ENCODE measurements at places on chromosomes 11 and 22. TPM values are rescaled to one million over a fixed set of nuclear protein-coding genes. Genes with fewer than 3 reads are reported as not detected.

GRCh38 chr11:125123947-125124617 lies 12.7 kb upstream of the TMEM218 start:
- DNase-seq, result no peak

DNA sequence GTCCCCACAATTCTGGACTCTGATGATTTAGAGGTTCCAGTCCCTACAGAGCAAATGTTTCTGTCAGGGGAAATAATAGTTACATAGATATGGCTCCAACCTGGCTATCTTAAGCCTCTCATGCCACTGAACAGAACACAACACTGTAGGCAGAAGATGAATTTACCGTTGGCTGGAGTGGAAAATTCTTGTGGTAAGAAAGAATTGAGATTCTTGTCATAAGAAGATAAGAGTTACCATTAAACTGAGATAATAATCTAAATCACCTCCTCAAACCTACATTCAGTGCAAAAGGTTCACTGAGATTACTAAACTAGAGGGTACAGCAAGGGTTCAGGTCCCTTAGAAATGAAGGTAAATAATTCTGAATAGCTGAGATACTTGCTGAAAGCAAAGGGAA lies 10.1 kb upstream of the NAALAD2 start:
- no peak for DNase-seq

DNA sequence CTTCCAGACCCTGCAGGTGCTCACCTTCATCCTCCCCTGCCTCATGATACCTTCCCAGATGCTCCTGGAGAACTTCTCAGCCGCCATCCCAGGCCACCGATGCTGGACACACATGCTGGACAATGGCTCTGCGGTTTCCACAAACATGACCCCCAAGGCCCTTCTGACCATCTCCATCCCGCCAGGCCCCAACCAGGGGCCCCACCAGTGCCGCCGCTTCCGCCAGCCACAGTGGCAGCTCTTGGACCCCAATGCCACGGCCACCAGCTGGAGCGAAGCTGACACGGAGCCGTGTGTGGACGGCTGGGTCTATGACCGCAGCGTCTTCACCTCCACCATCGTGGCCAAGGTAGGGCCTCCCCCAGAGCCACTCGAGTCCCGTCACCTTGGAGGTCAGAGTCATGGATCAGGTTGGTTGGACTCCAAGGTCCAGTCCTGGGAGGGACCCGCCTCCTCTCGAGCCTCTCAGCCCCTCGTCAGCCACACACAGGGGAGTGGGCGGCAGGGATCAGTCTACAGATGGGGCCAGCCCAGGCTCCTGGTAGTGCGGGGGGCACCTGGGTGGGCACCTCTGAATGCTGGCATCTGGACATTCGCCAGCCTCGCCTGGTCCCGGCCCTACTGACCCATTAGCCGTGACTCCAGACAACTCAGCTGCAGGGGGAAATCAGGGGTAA lies 34.8 kb upstream of the SLC22A12 start:
- DNase-seq, result no peak

DNA sequence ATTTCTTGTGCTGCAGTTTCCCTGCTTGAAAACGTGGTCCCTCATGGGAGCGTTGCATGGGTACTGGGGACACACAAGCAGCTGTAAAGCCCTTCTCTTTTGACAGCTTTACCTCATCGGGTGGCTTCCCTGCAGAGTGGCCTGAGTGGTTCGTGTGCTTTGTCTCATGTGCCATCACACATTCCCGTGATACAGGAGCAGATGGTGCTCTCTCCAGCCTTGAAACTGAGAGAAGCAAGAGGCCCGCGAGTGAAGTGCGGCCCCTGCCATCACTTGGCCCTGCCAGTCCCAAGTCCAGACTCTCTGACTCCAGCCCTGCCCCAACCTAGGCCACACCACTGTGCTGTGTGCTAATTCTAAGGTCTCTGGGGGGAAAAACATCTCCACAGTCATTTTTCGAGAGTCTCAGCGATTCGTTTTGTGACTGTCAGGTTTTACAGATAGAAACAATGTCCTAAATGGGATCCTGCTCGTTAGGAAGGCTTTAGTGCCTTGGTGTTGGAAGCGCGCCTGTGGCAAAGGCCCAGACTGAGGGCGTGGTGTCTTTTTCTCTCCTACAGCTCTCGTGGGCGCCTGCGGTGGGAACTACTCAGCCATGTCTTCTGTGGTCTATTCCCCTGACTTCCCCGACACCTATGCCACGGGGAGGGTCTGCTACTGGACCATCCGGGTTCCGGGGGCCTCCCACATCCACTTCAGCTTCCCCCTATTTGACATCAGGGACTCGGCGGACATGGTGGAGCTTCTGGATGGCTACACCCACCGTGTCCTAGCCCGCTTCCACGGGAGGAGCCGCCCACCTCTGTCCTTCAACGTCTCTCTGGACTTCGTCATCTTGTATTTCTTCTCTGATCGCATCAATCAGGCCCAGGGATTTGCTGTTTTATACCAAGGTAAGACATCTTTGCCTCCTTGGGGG lies 64.2 kb downstream of the KREMEN1 start:
- no peak for DNase-seq

GRCh38 chr11:62340269-62340901 lies 3.1 kb downstream of the ASRGL1 start:
- no peak for DNase-seq

- no peak for DNase-seq
Measured at GRCh38 chr11:113045146-113045545, 83.9 kb downstream of the NCAM1 start.

Gene ARFGAP2
- 44.8 TPM for polyA plus RNA-seq

Gene CLMP
- polyA plus RNA-seq, result 219 TPM

Gene MUC6
- polyA plus RNA-seq, result not detected
